ENCODE measurements at places on chromosomes 11 and 22. TPM values are rescaled to one million over a fixed set of nuclear protein-coding genes. Genes with fewer than 3 reads are reported as not detected.

The IGSF22 gene
- 0.08 TPM for total RNA-seq

The ROBO4 gene
- total RNA-seq, result 16.5 TPM

DNA sequence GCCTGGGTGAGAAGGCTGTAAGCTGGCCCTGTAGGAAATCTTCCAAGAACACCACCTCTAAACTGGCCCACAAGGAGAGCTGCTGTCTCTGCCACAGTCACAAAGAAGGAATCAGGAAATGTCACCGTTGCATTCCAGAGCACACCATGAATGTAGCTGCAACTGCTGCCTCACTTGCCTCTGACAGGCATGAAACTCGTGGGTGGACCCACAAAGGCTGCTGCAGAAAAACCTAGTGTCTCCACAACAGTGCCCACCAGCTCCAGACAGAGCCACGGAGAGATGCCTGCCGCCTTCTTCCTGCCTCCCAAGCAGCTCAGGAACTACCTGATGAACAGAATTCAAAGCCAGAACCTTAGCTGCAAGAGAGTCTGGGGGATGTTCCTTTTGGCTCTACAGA, 10.5 kb downstream of the DNAJB13 start:
- no peak for DNase-seq

- no peak for DNase-seq
These were observed 52.2 kb downstream of the HORMAD2 start for GRCh38 chr22:30132290-30132996.

GRCh38 chr11:68446046-68446725, 14.4 kb upstream of the PPP6R3 start:
- peak; percentile 46 for DNase-seq

- DNase-seq, result peak; percentile 80
These were observed 15.6 kb downstream of the TOM1 start for GRCh38 chr22:35315141-35315854.

GRCh38 chr11:64546600-64546999, 44.4 kb upstream of the SLC22A12 start:
- DNase-seq, result no peak

- no peak for DNase-seq
These were observed 1641.1 kb downstream of the FAM181B start for GRCh38 chr11:81092522-81092921.

Measured in psoas muscle (tissue), 8 donors.